HAP-1 (cell line): ENCODE measurements at places on chromosomes 12 and 14.
A peak's percentile ranks its signal among the peaks of the same experiment; 100 is the strongest.

DNA sequence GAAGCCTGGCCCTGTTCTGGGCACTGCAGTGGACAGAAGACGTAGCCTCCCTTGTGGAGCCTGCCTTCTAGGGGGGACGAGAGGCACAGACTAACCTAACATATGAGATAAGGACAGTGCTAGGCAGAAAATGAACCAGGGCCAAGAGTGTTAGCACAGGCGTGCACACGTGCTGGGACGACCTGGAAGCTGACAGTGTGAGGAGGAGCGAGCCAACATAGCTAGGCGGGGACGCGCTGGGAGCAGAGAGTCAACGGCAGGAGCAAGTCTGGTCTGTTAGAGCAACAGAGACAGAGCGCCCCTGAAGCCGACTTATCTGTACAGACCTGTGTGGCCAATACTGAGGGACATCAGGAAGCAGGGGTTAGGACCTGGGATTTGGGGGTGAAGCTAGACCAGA is 8.0 kb downstream of the PXMP2 start:
- DNase-seq = no peak

GRCh38 chr12:119302451-119303080 is 32.0 kb upstream of the CCDC60 start:
- DNase-seq = no peak

DNA sequence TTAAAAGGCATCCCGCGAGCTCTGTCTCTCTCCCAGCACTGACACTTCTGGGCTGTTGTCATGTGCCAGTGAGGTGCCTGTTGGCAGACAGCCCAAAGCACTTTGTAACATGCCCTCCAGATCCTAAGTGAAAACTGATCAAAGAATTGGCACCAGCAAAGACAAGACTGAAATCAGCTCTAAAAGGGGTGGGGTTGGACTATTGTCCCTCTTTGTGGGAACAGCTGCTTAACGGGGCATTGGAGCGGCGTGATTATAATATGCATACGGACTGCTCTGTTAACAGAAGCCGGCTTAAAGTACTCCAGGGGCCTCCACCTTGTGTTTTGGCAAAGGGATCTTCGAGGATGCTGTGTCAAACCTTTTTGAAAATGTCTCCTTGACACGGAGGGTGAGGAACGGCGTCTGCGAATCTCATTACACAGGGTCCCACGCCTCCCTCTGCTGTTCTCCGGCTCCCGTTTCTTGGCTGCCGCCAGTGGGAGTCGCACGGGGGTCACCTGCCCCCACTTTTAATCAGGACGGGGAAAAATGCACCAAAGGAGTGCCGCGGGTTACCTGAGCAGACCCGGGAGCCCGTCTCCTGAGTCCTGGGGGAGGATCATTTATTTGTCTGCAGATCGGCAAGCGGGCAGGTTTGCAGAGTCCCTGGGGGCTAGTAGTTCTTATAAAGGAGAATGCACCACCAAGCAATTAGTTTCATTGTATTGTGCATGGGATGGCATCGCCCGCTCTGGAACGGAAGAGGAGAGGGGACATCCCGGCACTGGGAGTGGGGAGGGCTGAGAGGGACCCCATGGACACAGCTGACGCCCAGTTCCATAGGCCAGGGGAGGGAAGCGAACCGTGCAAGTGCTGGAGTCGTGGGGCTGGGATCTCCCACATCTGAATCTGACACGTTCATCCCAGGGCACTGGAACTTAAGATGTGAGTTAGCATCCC is 44.3 kb downstream of the SPRING1 start:
- peak; percentile 69 for DNase-seq

DNA sequence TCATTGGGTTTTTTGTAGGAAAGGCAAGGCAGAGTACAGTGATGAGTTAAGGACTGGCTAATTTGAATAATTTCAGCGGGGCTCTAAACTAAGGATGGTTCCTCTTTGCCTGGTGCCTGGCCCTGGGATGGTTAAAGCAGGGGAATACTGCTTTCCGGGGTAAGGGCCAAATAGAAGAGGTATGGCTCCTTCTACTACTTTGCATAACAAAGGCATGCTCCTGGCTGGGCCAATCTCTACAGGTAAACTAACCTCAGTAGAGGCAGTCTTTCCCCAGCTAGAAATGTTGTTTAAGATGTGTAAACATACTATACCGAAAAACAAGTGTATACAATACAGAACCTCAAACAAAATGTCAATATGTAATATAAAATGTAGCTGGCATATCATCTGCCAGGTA is 1239.0 kb downstream of the SLC16A7 start:
- no peak for DNase-seq

DNA sequence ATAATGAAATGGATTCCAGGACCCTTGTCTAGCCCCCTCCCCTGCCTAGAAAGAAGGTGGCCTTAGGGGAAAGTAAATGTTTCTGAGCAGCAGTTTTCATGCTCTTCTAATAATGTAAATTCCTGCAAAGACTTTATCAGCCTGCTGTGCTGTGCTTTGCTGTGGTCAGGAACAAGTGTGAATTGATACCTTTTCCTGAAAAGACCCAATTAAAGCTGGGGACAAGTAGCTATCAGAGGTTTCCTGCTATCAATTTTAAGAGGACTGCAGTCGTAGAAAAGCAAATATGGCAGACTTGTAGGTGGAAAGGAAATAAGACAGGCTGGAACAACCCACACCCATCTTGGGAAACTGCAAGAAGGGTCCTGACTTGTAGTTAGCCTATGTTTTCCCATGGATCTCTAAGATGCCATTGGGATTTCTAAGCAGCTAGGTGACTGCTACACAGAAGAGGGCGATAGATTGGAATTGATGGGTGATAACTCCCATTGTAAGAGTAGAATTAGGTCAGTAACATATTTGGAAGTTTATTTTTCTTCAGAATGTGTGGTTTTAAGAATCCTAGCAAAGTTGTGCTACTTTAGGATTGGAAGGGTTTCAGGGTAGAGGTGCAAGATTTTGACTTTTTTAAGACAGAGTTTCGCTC is 3.1 kb downstream of the DYNLL1 start:
- no peak for DNase-seq

DNA sequence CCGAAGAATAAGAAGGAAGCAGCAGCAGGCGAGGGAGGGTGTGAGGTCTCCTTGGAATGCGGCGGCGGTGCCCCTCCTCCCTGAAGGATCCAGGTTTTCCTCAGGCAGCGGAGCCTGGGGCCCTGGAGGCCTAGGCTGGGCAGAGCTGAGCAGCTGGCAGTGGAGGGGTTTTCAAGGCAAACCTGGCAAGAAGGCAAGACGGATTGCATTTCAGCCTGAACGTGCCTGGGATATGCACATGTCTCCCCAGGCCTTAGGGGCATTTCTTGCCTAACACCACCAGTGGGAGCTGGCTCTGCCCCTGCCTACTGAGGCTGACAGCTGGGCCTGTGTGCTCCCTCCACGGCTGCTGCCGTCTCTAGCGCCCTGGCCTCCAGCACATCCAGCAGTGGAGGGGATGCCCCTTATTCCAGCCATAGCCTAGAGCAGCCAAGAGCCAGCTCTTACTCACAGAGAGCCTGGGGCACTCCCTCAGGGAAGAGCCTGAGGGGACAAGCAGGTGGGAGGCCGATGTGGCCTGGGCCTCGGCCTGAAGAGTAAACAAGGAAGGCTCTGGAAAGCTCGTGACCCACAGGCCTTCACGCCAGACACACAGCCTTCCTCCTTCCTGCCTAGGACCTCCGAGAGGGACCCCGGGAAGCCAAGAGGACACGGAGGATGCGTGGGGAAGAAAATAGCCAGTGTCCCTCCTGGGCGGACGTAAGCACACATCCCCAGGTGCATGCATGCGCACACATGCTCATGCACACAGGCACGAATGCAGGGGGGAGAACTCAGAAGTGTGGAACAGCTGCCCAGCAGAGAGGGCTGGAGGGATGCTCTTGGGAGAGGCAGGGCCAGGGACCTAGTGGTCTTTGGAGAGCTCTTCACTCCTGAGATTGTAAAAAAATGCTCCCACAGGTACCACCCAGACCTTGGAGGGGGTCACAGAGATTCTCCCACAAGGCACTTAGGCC is 23.0 kb upstream of the EIF2B2 start:
- no peak for DNase-seq

- peak; percentile 14 for DNase-seq
Measured at GRCh38 chr14:30283822-30284446, 275.0 kb upstream of the G2E3 start.

DNA sequence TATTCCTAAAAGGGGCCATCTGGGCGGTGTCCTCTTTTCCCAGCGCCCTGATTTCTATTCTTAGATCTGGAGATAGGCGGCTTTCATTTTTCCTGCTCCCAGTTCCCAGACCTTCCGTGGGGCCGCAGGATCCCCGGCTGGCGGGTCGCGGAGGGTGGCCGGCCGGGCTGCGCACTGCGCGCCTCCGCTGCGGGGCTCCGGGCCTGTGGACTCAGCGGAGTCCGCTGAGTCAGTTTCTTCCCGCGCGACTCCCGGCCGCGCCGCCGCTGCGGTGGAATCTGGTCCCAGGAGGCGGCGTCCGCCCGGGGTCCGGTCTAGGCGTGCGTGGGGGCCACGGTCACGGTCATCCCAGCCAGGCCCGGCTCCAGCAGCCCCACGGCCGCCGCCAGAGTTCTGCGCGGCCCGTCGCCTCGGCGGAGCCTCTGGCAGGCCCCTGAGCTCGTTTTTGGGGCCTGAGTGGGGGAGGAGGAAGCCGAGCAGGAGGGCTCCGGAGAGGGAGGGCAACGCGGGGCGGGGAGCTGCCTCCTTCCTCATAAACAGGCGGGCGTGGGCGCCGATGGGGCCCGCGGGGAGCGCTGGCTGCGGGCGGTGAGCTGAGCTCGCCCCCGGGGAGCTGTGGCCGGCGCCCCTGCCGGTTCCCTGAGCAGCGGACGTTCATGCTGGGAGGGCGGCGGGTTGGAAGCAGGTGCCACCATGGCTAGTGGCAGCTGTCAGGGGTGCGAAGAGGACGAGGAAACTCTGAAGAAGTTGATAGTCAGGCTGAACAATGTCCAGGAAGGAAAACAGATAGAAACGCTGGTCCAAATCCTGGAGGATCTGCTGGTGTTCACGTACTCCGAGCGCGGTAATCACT is at the start of gene LRRK2:
Gene LRRK2, plus strand, starts transcription at position 559 of the 853 bp plus-strand sequence. Its CDS starts 135 bp downstream, at position 694.
- DNase-seq = peak; percentile 76
